Tibial nerve (tissue), 4 donors: ENCODE measurements at places on chromosomes 12 and 14.

DNA sequence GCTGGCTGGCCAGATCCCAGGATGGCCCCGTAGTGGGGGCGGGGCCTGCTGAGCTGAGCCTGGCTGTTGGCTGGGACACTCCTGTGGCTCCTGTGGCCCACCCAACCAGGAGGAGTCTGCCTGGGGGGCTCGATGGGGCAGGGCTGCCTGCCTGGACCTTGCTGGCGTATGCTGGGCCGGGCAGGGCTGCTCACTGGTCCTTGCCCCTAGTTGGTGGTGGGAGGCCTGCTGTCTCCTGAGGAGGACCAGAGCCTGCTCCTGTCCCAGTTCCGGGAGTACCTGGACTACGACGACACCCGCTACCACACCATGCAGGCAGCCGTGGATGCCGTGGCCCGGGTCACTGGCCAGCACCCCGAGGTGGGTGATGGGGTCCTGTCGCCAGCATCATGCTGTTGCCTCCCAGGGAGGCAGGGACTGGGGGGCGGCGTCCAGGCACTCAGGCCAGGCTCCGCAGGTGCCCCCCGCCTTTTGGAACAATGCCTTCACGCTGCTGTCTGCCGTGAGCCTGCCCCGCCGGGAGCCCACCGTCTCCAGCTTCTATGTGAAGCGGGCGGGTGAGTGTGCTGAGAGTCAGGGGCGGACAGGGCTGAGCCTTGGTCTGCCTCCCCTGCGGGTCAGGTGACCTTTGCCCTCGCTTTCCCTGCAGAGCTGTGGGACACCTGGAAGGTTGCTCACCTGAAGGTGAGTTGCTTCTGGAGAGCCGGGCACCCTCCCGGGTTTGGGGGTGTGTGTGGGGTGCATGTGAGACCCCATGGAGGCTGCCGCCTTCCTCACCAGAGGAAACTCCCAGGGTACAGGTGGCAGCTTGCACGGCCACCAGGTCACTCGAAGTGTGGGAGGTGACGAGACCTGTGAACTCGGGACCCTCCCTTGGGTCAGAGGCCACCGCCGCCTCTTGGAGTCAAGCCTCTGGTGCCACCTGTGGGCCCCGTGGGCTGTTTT, 3.4 kb downstream of the NOC4L start:
- no peak for DNase-seq

- no peak for DNase-seq
Measured at GRCh38 chr12:93573552-93574223, 1.2 kb downstream of the SOCS2 start.

GRCh38 chr14:35221462-35221861, 70.7 kb upstream of the PSMA6 start:
- no peak for DNase-seq

GRCh38 chr12:11906286-11906935, 164.3 kb upstream of the BCL2L14 start:
- no peak for DNase-seq
